Spinal cord (tissue), 10 donors: ENCODE measurements at places on chromosomes 12 and 14. TPM values are rescaled to one million over a fixed set of nuclear protein-coding genes. Genes with fewer than 3 reads are reported as not detected.

DNA sequence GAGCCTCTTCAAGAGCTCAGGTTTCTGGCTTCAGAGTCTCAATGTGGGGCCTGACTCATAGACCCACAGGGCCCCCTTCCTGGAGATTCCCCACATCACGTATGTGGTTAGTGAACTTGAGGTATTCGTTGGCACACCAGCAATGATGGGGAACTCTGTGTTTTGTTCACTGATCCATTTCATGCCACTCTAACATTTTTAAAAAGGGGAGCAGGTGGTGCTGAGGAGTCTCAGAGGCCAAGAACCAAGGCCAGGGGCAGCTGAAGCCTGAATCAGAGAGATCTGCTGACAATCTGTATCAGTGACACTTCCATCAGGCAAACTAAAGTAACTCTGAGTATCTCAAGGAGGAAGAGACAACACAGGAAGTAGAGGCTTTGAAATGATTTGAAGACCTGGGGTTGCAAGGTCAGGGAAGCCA lies 323.4 kb downstream of the VRK1 start:
- no peaks in the 10 kb centered on the region for H3K4me1 ChIP-seq
- DNase-seq = no peak
- no peaks in the 10 kb centered on the region for H3K27me3 ChIP-seq
- no peak overlapping the region for H3K4me3 ChIP-seq

- H3K4me1 ChIP-seq = no peaks in the 10 kb centered on the region
- no peak overlapping the region for H3K27ac ChIP-seq
- no peak for DNase-seq
- H3K36me3 ChIP-seq = no peaks in the 10 kb centered on the region
- H3K4me3 ChIP-seq = no peak overlapping the region
- H3K27me3 ChIP-seq = no peaks in the 10 kb centered on the region
These were observed 613.8 kb downstream of the KCNH5 start for GRCh38 chr14:62431496-62431895.

Gene ACSM4
- not detected for total RNA-seq

Gene SIX6
- total RNA-seq = not detected

GRCh38 chr12:82682851-82683261 lies 3.9 kb upstream of the TMTC2 start:
- H3K27ac ChIP-seq = no peak overlapping the region
- DNase-seq = no peak
- no peak overlapping the region for H3K4me3 ChIP-seq
- no peaks in the 10 kb centered on the region for H3K27me3 ChIP-seq
- H3K36me3 ChIP-seq = no peaks in the 10 kb centered on the region

- H3K36me3 ChIP-seq = no peaks in the 10 kb centered on the region
- no peaks in the 10 kb centered on the region for H3K27me3 ChIP-seq
- no peak for DNase-seq
- H3K4me3 ChIP-seq = no peak overlapping the region
These were observed 163.7 kb downstream of the SNAPC1 start for GRCh38 chr14:61925732-61926435.

DNA sequence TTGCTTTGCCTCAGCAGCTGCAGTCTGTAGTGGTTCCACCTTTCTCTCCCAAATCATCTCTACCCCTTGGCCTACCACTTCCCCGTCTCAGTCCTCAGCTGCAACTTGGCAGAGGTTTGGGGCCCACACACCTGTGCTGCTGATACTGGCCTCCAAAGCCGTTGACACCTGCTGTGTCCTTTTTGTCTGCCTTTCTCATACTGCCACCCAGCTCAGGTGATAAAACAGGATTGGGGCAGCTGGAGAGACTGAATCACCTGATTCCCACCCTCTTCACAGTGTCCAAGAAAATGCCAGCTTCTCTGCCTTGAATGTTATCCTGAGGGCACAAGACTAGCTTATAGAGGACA lies 103.7 kb downstream of the ETV6 start:
- H3K27ac ChIP-seq = no peak overlapping the region
- no peaks in the 10 kb centered on the region for H3K36me3 ChIP-seq
- H3K4me1 ChIP-seq = peaks cover 12% of the 10 kb centered on the region
- no peak overlapping the region for H3K4me3 ChIP-seq
- no peaks in the 10 kb centered on the region for H3K27me3 ChIP-seq
